Stimulated activated effector memory CD8-positive, alpha-beta T cell treated with anti-CD3 and anti-CD28 coated beads, Interleukin-12 subunit alpha, Interleukin-12 subunit beta, amount 100 ng/mL, for 72 hours (primary cell): ENCODE measurements at places on chromosomes 16 and 17.

DNA sequence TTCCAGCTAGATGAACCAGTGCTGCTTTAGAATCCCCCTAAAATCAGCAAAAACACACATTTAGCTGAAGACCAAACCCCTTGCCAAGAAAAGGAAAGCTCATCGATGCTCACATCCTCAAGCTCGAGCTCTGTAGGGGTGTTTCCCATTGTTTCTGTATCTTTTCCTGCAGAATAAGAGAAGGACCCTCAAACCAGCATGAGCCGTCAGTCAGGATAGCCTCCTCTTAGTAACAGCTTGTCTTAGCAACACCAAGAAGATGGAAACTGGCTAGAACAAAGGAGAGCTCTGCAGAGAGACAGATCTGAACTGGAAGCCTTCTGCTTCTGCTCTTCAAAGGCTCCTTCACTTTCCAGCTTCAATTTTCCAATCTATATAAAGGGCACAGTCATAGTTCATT, 32.0 kb downstream of the VAT1L start:
- no peak for DNase-seq

GRCh38 chr16:51636920-51637769, 486.1 kb upstream of the SALL1 start:
- no peak for DNase-seq

DNA sequence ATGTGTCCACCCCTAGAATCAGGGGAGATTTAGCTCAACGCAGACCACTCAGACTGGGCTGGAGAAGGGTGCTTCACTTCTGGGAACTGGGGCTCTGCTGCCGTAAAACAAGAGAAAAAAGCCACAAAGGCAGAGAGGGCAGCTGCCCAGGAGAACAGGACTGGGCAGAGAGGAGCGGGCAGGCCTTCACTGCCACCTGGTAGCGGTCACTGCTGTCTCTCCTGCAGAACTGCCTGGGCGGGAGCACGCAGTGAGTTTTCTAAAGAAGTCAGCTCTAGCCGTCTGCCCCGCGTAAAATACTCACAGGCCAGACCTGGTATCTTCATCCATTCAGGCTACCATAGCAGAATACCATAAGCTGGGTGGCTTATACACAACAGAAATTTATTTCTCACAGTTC, 103.8 kb downstream of the AMFR start:
- DNase-seq: no peak

DNA sequence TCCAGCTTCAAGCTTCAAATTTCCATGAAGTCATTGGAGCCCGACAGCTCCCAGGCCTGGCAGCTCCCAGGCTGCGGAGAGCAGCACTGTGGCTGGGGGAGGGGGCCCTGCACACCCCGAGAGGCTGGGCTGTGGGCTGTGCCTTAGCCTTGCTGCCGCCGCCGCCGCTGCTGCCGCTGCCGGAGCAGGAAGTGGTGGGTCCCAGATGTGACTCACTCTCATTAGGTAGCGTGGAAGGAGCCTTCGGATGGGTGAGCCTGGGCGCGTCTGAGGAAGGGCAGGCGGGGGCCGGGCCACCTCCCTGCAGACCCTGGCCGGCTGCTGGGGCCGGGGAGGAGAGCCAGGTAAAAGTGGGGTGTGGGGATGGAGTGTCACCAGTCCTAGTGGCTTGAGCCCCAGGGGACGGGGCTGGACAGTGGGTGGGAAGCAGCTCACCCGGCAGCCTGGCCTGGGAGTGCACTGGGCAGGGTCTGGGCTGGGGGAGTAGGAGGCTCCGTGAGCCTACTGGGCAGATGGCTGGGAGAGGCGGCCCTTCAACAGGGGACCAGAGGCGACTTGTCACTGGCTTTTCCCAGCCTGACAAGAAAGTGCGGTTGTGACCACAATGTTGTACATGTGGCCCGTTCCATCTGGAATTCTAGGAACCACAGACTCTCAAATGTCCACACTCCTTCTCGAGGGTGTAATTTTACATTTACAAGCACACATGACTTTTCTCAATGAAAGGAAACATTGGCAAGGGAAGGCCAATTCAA, at the start of gene ADCY7:
Gene ADCY7 (plus strand): TSS at position 215 of the 755 bp plus-strand sequence. CDS start 21,629 bp downstream, outside the sequence.
- DNase-seq: peak; percentile 69

- DNase-seq: peak; percentile 49
Observed at GRCh38 chr17:77645072-77646045, 313.1 kb upstream of the TNRC6C start.

GRCh38 chr17:27408891-27409290, 47.4 kb upstream of the KSR1 start:
- no peak for DNase-seq

GRCh38 chr17:42281571-42282096, 5.4 kb upstream of the STAT5B start:
- no peak for DNase-seq

DNA sequence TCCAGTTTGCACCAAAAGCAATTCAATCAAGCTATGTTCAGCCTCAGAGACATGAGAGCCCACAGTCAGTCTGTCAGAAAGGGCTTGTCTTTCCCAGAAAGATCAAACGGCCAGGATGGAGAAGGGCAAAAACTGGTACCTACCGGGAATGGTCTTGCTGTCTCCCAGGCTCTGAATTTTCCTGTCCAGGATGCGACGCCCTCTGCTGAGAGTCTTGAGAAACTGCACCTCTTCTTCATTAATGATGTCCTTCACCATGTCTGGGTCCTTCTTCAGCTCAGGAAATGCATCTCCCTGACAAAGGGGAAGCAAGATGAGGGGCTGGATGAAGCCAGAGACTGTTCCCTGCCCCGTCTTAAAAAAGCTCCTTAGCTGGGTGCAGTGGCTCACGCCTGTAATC, 15.8 kb upstream of the EXOSC6 start:
- no peak for DNase-seq

- DNase-seq: no peak
Observed at GRCh38 chr16:1812732-1813163, 13.9 kb downstream of the HAGH start.

DNA sequence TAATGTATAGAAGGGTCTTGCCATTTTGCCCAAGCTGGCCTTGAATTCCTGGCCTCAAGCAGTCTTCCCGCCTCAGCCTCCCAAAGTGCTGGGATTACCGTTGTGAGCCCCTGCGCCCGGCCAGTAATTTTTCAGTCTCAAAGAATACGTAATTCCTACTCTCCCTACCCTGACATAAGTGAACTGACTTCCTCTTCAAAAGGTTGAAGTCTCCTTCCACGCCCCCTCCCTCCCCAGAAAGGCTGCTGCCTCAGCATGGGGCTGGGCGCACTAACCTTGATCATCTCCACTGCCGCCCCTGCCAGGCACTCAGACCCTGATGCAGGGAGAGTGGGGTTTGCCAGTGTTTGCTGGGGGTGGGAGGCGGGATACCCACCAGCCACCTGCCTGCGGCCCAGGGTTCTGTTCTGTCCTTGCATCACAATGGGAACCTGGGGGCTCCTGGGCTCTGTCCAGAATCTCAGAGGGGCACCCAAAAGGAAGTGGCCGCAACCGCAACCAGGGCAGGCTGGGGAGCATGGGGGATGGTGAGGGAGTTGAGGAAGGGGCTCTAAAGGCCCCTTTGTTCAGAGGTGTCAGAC, 27.5 kb downstream of the KIFC3 start:
- DNase-seq: no peak

DNA sequence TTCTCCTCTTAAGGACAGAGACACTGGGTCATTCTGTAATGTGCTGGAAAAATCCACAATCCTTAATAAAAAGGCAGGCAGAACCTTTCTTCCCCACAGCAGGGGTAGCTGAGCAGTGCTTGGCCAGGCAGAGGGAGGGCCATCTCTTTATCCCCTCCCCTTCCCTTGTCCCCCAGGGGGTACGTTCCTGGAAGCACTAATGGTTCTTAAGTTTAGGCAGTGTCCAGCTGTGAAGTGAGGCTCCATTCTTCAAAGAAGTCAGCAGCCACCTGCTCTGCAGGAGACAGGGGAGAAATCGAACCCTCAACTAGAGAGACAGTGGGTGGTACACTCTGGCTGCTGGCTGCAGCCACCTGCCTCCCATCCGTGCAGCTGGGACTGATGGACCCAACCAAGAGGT, 533.9 kb upstream of the CDH11 start:
- DNase-seq: no peak

DNA sequence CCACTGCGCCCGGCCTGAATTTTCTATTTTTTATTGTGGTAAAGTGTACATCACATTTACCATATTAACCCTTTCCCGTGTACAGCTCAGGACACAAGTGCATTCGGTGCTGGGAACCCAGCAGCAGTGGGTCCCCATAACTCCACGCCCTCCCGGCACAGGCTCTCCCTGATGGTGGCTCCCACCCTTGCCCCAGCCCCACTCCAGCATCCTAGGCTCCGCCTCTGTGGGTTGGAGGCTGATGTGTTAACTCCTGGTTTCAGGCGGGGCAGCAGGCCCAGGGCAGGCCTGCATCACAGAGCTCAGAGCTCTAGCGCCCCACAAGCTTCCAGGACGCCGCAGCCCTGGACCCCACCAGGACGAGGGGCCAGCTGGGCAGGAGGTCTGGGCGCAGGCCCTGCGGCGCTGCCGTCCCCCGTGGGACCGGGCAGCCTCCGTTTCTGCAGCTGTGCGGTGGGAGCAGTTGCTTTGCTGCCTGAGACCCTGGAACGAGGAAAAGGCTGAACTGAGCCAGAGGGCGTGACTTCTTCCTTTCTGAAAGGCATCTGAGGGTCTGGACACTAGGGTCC, 19.6 kb downstream of the ZFPM1 start:
- DNase-seq: no peak

DNA sequence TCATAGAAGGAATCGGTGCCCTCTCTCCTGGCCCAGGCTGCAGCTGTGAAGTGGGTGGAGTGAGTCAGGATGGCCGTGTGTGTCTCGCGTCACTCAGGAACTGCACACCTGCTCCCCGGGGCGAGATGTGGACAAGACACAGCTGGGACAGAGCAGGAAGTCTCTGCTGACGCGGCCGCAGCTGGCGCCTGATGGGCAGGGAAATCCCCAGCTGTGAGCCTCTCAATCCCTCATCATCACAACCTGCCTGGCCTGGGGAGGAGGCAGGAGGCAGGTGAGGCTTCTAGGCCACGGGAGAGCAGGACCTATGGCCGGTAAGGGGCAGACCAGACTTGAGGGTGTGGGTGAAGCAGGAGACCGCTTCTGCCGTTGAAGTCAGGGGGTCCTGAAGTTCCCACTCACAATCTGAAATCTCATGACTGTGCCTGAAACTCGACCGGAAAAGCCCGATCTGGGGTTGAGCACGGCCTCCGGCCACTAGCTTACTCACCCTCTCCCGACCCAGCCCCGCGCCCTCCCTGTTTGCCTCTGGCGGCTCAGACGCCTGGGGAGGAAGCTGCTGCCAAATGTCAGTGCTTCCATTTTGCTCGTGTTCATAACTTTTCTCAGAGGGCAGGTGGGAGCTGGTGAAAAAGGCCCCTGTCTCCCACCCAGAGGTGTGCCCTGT, 1.1 kb upstream of the TRPV3 start:
- DNase-seq: peak; percentile 32

- no peak for DNase-seq
Observed at GRCh38 chr16:87675111-87675719, 72.9 kb downstream of the JPH3 start.

DNA sequence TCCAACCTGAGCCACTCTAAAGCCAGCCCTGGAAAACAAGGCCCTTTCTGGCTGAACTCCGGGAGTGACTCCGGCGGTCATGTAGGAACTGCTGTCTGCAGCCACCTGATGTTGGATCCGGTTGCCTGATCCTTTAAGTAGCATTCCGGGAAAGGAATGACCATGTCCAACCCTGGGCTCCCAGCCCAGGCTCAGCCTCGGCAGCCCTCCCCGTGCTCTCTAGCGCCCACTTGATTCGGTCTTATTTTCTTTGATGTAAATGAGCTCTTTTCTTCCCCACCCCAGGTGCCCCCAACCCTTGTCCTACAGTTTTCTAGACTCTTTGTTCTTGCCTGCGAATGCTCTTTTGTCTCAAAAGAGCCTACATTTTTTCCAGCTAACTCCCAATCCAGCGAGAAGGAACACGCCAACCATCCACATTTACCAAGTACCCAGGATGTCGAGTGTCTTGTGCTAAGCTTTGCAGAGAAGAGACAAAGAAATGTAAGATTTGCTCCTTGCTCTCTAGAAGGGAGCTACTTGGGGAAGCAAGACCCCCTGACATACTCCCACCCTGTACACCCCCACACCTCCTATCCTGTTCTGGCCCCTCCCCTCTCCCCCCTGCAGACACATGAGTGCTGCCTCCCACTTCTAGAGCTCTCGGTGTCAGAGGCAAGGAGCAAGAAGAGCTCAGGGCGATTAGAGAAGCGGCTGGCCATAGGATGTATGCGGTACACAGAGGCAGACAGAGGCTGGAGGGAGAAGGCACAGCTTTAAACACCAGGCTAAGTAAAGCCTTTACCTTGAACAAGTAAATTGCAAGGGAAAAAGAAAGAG, 53.8 kb downstream of the COG7 start:
- no peak for DNase-seq

DNA sequence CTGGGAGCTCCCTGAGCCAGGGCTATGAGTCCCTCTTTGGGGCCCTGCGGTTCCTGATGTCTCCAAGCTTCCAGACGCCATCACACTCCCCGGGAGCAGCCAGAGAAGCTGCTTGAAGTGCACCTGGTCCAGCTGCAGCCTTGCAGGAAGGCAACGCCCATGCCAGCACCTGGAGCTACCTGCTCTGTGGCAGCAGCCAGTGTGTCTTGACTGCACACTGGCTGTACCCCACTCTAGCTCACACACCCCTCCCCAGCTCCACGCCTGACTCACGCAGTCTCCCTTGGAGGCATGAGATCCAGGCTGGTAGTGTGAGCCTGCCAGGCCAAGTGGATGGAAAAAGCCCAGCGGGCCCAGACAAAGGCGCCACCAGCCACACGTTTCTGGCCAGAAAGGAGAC, 63.3 kb downstream of the USP32 start:
- DNase-seq: no peak

DNA sequence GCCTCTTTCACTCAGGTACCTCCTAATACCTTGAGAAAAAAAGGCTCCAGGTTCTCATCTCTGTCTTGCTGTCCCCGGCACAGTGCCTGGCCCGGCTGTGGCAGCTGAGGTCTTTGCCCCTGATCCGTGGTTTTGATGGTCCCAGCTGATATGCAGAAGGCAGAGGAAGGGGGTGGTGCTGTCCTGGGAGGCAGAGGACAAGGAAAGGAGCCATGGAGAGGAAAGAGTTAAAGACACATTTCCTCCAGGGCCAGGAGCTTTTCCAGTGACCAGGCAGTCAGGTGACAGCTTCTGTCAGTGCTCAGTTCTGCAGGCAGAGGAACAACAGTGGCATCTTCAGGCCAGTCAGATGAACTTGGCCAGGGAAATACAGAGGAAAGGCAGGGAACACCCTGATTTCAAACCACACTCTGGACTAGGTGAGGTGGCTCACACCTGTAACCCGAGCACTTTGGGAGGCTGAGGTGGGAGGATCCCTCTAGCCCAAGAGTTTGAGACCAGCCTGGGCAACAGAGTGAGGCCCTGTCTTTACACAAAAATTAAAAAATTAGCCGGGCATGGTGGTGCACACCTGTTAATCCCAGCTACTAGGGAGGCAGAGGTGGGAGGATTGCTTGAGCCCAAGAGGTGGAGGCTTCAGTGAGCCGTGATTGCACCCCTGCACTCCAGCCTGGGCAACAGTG, 3.3 kb upstream of the COG1 start:
- no peak for DNase-seq

- peak; percentile 56 for DNase-seq
Observed at GRCh38 chr16:58459344-58460218, 40.4 kb upstream of the NDRG4 start.

DNA sequence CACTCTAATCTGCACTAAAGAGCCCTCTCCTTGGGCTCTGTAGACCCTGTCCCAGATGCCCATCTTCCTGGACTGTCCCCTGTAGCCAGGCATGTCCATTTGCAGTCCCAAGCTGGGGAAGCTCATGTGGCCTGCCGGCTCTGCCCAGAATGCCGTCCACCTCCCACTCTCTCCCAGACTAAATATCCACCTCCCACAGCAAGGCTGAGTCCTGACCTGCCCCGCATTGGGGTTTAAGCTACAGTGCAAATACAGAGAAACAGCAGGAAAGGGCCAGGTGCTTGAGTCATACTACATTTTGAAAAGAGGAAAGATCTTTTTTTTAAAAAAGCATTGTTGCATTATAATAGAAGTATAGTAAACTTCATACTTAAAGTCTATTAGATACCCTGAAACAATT, 3.0 kb downstream of the ST6GALNAC2 start:
- DNase-seq: no peak
